Stimulated activated CD8-positive, alpha-beta memory T cell treated with anti-CD3 and anti-CD28 coated beads, Interleukin-7, amount 100 ng/mL, for 48 hours (primary cell): ENCODE measurements at places on chromosomes 3 and 15.

GRCh38 chr3:6861625-6862000, 698 bp downstream of the GRM7 start:
- DNase-seq: no peak

DNA sequence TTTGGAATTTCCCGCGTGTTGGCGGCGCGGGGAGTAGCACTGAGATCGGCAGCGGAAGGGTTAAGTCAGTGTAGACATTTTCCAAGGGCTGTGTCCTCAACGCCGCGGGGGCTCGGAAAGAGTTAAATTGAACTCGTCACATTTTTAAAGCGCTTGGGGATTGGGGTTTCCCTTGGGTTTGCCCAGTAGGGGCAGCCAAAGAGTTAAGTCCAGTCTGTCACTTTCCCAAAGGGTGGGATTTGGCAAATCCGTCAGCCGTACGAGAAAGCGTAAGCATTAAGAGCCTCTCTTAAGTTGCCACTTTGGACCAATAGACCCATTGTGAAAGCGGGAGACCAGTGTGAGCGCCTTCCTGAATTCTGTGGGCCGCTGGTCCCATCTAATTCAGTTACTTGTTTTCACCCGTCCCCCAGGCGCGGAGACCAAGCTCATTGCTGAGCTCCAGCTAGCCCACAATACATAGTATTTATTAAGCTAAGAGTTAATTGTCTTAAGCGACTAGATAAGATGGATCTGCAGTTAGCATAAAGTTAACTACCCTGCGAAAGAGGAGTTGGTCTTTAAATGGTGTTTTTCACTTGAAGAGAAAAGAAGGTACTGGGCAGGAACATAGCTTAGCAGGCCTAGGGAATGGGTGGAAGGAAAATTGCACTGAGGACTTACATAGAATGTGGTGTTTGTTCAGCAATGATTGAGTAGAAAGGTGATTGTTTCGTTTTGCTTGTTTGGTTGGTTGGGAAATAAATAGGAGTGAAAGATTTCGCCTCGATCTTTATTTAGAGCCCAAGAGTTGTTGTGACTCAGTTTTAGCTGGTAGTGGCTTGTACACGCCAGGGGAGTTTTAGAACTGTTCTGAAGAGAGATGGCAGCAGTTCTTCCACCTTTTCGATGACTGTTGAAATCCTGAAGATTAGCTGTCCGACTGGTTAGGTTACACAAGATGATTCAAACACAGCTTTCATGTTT, 932 bp downstream of the ARL8B start:
- no peak for DNase-seq

- no peak for DNase-seq
Observed at GRCh38 chr15:52102463-52102862, 10.1 kb downstream of the BCL2L10 start.

- DNase-seq: peak; percentile 48
Observed at GRCh38 chr3:100710261-100710968, 1.1 kb downstream of the TFG start.
